ENCODE measurements at places on chromosomes 5 and 9.

DNA sequence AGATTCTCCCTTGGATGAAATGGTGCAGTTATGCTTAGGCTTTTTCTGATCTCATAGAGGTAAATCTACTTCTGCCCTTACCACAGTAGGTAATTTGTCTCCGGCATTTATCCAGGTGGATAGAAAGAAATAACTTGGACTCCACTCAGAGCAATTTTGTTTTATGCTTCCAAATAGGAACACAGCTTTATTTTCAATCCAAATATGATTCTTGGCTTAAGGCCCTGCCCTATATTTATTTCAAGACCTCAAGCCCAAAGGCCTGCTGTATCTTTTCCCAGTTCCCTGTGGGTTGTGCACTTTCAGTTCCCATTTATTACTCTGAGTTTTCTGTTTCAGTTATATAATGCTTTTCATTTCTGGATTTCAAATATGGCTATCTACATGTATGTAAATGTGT lies 274.2 kb upstream of the SMC2 start:
- no peak for ATAC-seq

- peak; percentile 76 for ATAC-seq
Measured at GRCh38 chr5:80481019-80481893, 6.6 kb upstream of the FAM151B start.

DNA sequence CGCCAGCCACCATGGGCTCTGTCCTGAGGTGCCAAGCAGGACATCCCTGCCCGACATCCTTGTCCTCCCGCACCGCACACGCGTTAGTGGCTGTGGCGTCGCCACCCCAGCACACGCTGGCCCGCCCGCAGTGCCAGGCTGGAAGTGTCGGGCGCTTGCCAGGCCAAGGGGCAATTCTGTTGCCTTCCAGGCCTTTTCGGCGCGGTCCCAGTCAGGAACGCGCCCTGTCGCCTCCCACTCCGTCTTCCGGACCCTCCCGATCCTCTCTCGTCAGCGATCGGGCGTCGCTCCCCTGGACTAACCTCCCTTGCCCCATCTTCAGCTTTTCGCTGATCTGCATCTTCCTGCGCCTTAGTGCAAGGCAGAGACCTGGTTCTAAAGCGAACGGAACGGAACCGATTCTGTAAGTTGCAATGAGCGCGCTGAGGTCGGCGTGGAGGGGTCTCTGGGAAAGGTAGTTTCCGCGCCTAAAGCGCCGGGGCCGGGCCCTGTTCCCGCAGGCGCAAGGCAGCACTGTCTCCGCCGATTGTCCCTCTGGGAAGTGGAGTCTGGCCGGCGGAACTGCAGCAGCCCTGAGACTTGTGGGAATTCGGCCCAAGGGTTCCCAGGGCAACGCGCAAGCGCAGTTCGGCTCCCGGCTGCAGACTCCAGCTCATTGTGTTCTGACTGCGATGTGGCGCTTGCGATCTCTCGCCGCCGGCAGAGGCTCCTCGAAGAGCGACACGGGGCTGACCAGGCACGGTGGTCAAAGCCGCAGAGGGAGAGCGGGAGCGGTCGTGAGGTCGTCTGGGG lies at the start of gene ZNF454:
Gene ZNF454, plus strand, starts transcription at position 630 of the 792 bp plus-strand sequence. CDS start 1,594 bp downstream, outside the sequence.
- peak; percentile 85 for ATAC-seq

DNA sequence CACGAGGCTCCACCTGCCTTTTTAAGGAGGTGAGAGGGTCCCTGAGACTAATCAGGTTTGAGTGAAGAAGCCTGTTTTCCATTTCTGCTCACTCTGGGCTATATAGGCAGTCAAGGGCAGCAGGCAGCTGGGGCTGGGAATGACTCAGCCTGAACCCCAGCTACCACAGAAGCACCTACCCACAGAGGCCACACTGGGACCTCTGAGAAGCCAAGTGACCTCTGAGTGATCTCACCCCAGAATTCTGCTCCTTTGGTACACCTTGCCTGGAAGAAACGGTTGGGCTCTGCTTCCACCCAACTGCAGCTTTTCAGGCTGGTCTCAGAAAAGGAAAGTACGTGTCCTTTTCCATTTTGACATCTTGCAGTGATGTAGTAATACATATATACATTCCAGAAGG lies 6.8 kb downstream of the FAM219A start:
- peak; percentile 11 for ATAC-seq

- no peak for ATAC-seq
Measured at GRCh38 chr9:20512636-20513035, 109.7 kb downstream of the MLLT3 start.
